ENCODE measurements at places on chromosomes 11 and 22.

DNA sequence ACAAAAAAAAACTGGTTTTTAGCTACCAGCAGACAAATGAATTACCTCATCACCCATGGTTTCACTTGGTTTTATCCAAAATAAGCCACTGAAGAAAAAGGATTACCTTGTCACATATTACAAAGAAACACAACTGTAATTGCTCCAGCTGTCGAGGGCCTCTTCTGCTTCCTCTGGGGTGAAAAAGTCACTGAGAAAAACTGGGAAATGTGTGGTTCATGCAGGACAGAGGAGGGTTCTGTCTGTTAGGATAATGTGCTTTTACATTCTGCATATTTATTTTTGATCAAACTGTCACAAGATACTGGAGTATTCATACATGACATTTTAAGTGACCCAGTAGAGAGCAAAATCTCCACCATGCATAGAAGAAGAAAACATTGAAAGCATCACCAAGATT lies 211.7 kb downstream of the NAV2 start:
- DNase-seq = no peak

DNA sequence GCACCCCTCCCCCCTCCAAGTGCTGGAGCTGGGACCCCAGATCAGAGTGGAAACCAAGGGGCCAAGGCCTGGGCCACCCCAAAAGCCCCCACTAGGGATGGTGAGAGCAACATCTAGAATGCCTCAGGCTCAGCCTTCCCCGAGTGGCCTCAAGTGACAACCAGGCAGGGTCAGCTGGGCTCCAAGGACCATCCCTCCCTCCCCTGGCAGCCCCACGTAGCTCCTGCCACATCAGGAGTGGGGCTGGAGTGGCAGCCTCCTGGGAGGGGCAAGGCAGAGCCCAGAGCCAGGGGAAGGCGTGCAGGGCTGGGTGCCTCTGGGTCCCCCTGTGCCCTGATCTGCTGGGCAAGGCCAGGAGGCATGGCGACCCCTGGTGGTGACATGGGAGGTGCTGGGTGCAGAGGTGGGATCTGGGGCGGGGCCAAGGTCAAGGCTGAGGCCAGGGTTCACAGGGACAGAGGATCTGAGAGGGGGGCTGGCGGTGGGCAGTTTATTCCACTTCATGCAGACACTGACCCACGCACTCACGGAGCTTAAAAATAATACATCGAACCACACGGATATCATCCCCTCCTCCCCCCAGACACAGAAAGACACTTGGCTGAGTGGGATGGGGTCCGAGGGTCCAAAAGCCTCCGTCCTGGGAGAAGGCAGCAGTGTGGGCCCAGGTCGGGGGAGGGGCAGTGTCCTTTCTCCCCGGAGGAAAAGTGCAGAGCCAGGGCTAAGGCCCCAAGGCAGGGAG lies 15.8 kb upstream of the EHD1 start:
- peak; percentile 39 for DNase-seq

- DNase-seq = peak; percentile 75
These were observed 48.9 kb downstream of the RTL6 start for GRCh38 chr22:44449061-44449682.

DNA sequence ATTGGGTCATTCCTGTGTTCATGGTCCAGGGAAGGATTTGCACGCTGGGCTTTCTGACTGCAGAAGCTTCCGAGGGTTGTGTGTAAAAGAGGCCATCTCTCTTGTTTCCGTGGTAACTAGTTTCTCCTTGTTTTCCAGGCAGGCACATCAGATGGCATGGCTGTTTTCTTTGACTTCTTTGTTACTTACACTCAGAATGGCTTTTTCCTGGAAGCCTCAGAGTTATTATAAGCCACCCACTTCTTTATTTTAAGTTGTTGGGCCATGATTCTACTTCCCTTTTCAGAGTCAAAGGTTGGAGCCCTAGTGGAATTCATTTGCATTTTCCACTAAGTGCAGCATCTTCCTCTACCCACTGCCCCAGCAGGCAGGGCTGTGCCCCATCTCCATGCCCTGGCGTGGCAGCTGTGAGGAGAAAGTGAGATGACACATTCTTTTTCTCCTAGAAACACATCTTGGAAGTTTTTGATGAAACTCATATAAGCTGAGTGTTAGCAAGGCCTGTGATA lies 94.9 kb downstream of the PRR5L start:
- no peak for DNase-seq

DNA sequence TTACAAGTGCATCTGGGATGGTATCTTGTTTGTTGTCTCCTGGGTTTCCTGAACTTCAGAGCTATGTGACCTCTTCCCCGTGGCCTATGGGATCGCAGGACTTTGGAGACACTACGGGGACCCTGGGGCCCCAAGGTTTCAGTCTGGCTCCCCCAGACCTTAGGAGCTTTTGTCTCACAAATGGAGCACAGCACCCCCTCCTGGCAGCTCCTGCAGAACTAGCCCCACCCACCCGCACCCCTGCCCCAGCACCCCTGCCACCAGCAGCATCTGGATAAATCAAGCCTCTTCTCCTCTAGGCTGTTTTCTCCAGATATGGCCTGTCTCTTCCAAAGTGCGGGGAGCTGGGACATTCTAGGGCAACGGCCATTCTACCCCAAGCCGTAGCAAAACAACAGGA lies 10.4 kb downstream of the RCOR2 start:
- no peak for DNase-seq

DNA sequence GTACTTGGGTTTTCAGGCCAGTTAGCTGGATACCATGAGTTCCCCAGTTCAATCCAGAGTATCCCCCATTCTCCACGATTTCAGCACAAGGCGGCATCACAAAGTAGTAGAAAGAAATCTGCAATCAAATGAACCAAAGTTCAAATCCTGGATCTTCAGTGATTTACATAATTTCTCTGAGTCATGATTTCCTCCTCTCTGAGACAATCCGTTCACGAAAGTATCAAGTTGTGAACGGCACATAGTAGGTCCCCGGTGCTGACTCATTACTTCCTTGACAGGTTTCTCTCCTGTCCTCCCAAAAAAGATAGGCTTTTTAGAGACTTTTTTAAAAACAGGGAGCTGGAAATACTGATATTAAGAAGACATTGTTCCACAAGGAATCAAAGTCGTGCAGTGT lies 69.1 kb upstream of the AKIP1 start:
- DNase-seq = no peak

- peak; percentile 8 for DNase-seq
These were observed 562 bp downstream of the ZBED4 start for GRCh38 chr22:49853981-49854831.

DNA sequence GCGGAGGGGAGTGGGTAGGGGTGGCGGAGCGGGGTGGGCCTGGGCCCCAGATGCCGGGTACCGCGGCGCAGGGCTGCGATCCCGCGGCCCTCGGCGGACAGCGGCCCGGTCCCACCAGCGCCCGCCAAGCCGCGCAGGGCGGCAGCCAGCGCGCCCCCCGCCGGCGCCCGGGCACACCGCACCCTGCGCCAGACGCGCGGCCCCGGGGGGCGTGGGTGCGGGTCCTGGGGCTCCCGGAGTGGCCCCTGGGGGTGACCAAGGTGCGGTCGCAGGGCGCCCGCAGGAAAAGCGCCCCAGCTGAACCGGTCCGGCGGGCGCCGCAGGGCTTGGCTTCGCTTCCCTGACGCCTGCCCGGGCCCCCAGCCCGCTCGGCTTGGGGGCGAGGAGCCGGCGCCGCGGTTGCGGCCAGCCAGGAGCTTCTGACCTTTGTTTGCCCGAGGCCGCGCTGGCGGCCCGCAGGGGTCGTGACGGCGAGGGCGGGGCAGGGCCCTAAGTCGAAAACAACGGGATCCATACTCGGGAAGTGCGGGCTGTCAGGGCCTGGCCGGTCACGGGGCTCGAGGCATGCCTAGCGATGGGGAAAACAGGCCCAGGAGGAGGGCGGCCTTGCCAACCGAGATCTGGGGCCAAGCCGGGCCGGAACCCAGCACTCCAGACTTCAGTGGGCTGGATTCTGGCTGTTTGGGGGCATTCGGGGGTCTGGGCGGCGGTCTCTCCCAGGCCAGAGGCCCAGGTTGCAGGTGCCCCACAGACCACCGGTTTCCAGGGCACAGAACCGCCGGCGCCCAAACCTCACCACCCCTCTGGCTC lies 581 bp upstream of the AP5B1 start:
- no peak for DNase-seq
